ENCODE measurements at places on chromosomes 4 and X.

- DNase-seq: no peak
These were observed 380.1 kb downstream of the GASK1B start for GRCh38 chr4:157792716-157793115.

- DNase-seq: no peak
These were observed 684.6 kb downstream of the ARAP2 start for GRCh38 chr4:35559559-35560365.

- no peak for DNase-seq
These were observed 23.4 kb downstream of the DHX15 start for GRCh38 chr4:24560868-24561368.

GRCh38 chr4:24265989-24266388 is 318.4 kb downstream of the DHX15 start:
- DNase-seq: no peak

DNA sequence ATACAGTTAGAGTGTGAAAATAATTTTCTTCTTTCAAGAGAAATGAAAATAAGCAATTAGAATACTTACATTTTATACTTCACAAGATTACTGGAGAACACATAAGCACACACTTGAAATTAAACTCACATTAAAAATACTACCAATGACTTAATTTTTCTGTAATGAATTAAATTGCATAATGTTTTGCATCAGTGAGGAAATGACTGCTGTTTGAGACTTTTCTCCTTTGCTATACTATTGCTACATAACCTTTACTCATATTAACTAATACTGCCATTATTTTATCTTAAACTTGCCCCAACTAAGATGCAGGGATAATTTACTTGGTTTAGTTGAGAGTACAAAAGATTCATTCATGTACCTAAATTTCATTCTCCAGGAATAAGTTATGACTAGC is 590.9 kb downstream of the ARAP2 start:
- no peak for DNase-seq

DNA sequence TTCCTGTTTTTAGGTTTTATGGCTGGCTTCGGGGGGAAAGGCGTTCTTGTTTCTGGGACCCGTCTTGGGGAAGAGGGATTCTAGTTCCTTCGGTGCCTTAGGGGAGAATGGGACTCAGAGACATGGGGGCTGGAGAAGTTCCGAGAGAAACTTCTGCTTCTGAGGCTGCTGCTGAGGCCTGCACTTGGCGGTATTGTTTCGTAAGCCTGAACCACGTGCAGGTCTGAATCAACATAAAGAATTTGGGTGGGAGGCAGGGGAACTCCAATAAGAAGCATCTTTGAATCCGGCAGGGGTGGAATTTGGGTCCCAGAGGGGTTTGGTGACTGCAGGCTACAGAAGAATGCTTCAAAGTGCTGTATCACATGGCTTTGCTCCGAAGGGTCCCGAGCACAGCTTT is 15.1 kb downstream of the XG start:
- no peak for DNase-seq

Measured in stimulated activated naive B cell treated with anti-CD40 and anti-IgM and Interleukin-4, amounts not matched to agents 10 μg/mL and 1 μg/mL and 100 μg/mL, for 72 hours (primary cell).